ENCODE measurements at places on chromosomes 12 and 14.
A peak's percentile ranks its signal among the peaks of the same experiment; 100 is the strongest.

- no peak for DNase-seq
Measured at GRCh38 chr12:52082026-52082668, 2.6 kb downstream of the SMIM41 start.

DNA sequence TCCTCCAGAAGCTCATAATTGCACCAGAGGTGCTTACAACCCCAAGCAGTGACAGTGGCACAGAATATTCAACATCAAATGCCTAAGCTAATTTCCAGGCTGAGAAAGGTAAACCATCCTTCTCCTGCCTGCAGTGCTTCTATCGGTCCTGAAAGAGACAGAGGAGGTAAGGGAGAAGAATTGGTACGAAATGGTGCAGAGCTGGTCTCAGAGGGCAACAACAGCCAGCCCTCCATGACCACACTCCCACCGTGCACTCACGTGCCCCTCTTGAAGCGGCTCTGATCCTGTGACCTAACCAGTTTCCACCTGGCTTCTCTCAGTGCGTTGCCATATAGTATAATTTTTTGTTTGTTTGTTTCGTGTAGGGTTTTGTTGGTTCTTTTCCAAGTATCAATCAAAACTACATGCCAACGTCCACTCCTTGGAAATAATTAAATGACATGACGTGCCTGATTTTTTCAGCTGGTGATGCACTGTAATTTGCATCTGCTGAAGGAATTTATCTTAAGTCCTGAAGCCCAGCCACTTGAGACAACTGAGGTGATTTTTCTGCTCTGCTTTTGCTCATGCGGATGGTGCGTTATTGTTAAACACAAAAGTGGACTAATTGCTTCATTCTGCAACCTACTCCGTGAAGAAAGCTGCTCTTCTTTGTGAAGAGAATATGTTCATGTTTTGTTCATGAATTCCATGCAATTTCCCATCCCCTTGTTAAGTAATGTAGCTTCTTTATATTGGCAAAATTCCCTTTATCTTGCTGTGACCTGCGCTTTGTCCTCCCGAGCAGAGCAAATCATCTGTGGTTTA lies 1.3 kb upstream of the ATP2A2 start:
- no peak for DNase-seq

- no peak for DNase-seq
Measured at GRCh38 chr12:118922405-118922804, 58.9 kb upstream of the SRRM4 start.

GRCh38 chr12:68595241-68595640 lies 15.5 kb upstream of the RAP1B start:
- DNase-seq = no peak

- no peak for DNase-seq
Measured at GRCh38 chr12:119877639-119877948, 474 bp upstream of the CIT start.

GRCh38 chr14:98826618-98827017 lies 445.4 kb downstream of the BCL11B start:
- no peak for DNase-seq

DNA sequence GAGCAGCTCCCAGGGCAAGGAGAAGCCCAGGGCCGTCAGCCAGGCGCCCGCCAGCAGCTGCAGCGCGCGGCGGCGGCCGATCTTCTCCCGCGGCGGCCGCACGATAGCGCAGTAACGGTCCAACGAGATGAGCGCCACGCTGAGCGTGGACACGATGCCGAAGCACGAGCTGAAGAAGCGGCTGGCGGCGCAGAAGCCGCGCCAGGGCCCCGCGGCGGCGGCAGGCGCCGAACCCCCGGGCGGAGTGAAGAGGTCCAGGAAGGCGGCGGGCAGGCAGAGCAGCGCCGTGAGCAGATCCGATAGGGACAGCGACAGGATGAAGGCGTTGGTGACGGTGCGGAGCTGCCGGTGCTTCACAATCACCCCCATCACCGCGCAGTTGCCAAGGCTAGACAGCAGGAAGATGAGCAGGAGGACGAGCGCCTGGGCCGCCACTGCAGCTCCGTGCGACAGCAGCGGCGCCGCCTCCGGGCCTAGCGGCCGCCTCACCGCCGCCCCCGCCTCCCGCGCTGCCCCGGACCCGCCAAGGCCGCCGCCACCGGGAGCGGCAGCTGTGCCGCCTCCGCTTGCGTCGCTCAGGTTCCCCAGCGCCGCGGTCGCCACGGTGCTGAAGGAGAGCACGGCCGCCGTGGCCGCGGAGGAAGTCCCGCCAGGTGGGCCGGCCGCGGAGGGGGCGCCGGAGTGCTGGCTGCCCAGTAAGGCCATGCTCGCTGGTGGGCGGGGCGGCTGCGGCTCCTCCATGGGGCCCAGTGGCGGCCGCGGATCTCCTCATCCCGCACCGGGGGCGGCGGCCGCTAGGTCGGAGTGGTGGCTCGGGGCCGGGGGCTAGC lies 479 bp downstream of the GPR135 start:
- DNase-seq = peak; percentile 76

DNA sequence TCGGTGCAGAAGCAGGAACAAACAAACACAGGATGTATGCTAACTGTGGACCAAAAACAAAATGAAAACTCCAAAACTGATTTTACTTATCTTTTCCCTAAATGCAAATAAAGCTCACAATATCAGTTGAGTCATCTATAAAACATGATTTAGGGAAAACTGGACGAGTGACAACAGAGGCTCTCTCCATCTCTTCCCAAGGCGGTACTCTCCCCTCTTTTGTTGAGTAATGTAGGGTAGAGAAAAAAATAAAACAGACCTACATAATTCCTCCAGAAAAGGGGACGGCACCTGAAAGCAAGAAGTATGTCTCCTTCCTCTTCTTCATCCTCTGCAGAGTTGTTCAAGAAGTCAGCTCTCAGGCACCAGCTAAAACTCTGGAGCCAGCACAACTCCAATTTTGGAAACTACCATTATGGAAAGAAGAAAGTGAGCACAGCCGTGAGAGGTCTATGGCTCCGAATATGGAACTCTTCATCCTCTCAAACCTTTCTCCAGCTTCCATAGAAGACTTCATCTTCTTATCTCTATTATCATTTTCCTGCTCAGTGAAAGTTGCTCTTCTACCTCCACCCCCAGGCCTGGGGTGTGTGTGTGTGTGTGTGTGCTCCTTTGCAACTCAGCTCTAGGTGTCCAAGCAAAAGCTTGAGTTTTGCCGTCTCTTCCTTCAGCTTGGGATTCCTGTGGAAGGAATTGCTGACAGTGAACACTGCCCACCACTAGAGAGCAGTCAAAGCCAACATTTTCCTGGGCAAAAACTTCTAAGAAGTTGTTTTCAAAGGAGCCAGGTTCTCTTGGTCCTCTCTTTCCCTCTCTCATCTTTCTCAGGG lies 155.4 kb downstream of the DIO2 start:
- DNase-seq = peak; percentile 36

DNA sequence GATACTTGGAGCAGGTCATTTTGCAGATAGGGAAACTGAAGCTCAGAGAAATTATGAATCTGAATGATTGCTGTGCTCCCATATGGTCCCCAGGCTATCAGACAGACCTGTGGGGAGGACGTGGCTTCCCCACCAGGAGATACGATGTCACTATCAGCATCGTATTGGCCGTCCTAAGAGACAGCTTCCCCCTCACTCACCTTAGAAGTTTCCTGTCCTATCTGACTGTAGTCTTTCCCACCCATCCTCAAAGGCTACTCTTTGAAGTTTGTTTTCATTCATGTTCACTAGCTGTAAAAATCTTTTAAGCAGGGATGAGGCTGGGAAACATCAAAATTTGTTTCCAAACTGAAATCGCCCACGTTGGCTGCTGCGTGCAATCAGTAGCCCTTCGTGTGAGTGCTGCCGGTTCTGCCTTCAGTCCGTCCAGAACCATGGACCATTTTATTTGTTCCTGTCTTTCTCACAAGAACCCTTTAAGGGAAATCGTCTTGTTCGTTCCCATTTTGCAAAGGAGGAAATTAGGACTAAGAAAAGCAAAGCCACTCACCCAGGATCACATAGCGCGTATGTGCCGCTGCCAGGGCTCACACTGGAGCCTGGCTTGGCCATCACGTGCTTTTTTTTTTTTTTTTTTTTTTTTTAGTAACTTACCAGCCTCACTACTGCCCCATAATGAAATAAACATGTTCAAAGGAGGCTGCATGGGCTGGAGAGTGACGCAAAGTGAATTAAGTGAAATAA lies 1.0 kb upstream of the KDM2B start:
- DNase-seq = no peak

DNA sequence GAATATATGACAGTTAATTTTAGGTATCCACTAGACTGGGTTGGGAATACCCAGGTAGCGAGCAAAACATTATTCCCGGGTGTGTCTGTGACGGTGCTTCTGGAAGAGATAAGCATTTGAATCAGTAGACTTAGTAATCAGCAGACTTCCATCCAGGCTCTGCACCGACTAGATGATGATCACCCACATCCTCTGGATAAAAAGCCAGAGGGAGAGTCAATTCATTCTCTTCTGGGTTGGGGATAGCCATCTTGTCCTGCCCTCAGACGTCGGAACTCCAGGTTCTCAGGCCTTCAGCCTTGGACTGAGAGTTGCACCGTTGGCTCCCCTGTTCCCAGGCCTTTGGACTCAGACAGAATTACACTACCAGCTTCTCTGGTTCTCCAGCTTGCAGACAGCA lies 168.0 kb downstream of the PHLDA1 start:
- peak; percentile 46 for DNase-seq

GRCh38 chr12:14157088-14157747 lies 175.8 kb upstream of the GRIN2B start:
- DNase-seq = no peak

DNA sequence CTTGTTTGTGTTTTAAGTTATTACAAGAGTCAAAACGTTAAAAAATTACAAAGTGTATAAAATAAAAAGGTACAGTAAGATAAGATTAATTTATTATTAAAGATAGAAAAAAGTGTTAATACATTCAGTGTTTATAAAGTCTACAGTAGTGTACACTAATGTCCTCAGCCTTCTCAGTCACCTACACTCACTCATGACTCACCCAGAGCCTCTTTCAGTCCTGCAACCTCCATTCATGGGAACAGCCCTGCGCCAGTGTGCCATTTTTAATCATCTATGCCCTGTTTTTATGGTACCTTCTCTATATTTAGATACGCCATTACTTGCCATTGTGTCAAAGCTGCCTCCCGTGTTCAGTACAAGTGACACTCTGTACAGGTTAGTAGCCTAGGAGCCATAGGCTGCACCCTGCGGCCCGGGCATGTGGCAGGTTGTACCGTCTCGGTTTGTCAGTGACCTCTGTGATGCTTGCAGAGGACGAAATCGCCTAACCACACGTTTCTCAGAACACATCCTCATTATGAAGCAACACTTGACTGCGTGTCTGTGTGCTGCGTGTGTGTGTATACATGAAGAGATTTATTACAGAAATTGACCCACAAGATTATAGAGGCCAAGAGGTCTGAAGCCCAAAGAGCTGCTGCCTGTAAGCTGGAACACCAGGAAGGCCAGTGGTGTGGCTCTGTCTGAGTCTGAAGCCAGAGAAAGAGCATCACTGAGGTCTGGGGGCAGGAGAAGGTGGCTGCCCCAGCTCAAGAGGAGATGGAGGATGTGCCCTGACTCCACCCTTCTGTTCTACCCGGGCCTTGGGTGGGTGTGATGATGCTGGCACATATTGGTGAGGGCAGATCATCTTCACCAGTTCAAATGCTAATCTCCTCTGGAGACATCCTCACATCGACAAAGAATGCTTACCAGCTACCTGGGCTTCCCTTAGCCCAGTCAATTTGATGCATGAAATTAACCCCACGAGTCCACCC lies 116.6 kb upstream of the C14orf180 start:
- DNase-seq = no peak

- no peak for DNase-seq
Measured at GRCh38 chr14:65167072-65167645, 64.8 kb upstream of the MAX start.

DNA sequence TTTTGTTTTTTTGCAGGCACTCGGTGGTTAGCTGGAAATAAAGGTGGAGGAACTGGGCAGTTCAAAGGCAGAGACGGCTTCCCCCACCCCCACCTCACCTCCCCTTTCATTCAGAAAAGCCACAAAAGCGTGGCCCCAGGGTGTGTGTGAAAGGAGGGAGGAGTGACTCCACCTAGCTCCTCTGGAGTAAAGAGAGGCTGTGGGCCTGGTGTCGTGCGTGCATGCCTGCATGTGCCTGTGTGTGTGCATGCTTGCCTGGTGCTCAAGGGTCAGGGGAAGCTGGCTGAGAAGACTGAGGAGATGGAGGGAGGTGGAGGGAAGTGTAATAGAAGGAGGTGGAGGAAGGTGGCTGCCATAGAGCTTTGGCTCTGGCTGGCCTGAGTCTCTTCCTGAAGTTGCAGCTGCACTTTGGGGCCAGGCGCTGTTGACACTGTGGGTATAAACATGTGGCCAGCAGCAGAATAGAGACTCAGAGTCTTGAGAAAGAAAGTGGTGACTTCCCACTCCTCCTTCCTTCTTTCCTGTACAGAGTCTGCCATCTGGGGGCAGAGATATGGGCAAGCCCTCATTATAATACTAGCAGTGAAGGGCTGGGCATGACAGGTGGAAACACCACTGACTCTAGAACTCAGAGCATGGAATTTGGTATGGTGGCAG lies 36.9 kb upstream of the SINHCAF start:
- no peak for DNase-seq

- DNase-seq = no peak
Measured at GRCh38 chr14:68421116-68421515, 371.8 kb downstream of the ZFP36L1 start.

GRCh38 chr12:85782711-85783110 lies 53.5 kb downstream of the RASSF9 start:
- DNase-seq = no peak

DNA sequence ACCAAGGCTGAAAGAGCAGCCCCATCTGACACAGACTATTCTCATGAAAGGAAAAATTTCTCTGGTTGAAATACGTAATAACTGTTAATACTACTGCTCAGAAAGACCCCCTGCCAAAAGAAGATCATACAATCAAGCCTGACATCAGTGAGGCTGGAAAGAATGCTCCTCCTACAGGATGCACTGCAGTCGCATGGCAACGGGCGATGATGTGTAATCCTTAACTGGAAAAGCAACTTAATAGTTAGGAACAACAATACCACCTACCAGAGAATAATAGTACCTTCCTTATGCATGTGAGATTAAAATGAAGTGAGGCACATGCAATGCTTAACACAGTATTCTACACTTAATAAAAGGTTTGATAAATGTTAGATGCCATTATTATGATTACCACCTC lies 1.2 kb upstream of the GOLGA5 start:
- DNase-seq = peak; percentile 55

GRCh38 chr12:108040947-108041346 lies 88.1 kb upstream of the WSCD2 start:
- DNase-seq = peak; percentile 27

DNA sequence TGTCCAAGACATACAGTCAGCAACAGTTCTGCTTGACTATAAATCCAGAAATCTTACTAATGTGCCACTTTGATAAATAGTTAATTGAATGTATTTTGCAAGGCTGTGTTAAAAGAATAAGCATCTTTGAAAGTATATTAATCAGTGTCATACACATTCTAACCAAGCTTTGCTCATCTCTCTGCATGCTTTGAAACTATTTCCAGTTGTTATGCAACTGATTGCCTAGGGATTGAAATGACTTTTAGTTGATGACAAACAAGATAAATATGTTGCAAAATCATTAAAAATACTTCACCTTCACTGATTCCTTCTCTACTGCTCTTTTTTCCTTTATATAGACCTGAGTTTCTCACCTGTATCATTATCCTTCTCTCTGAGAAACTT lies 91.3 kb downstream of the AEBP2 start:
- no peak for DNase-seq

GRCh38 chr14:74886001-74886400 lies 4.3 kb downstream of the DLST start:
- no peak for DNase-seq
